CD4-positive, alpha-beta T cell treated with Interleukin-15 for 4 hours (primary cell): ENCODE measurements at places on chromosomes 3 and 15.

- no peak for DNase-seq
These were observed at the start of gene NR2E3 for GRCh38 chr15:71810256-71811035. TSS of gene NR2E3 (plus strand) at chr15:71810554. CDS start at chr15:71810744, 190 bp downstream.

DNA sequence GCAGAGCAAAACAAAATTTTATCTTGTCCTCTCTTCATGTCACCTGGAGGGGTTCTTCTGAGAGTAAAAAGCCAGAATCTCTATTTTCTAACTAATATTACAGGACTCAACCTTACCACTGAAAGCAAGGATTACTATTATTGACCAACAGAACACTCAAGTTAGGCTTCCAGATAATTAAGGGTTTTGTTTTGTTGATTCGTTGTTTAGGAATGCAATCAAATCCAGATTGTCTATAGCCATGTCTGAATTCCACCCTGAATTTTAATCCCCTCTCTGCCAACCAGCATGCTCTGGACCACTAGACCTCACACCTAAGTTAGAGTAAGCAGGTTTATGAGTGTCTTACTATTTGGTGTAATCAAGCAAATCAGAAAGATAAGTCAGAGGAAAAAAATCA is 90.7 kb downstream of the PEAK1 start:
- DNase-seq, result no peak

DNA sequence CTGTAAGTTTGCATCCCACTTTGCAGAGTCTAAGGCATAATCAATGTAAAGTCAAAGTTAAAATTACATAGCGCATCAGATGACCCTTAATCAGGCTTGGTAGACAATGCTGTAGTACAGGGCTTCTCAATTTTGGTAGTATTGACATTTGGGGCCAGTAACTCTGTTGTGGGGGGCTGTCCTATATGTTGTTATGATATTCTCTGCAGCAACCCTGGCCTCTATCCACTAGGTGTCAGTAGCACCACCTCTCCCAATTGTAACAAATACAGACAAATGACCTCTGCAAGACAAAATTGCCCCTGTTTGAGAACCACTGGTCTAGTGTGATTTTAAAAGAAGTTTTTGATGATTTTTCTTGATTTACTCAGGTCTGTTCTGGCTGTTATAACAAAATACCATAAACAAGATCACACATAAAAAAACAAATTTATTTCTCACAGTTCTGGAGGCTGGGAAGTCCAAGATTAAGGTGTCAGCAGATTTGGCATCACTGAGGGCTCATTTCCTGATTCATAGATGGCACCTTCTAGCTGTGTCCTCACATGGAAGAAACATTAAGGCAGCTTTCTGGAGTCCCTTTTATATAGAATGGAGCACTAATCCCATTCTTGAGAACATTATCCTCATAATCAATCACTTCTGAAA is 37.6 kb upstream of the SLC9A9 start:
- DNase-seq, result peak; percentile 39

DNA sequence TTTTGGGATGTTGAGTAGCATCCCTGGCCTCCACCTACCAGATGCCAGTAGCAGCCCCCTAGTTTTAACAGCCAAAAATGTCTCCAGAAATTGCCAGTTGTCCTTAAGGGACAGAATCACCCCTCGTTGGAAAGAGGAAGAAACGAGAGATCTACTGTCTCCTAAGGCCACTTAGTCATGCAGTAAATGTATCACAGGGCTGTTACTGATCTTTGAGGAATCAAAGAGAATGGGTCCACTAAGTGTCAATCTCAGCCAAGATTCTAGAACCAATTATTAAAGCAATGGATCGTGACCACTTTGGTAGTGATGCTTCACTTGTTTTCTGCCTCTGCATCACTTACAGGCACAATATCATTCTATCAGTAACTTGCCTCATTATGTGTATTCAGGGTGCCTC is 26.4 kb downstream of the POLG start:
- DNase-seq, result no peak

GRCh38 chr3:13352621-13353131 is 67.4 kb downstream of the NUP210 start:
- DNase-seq, result peak; percentile 6

- DNase-seq, result no peak
These were observed 105.2 kb downstream of the LRIG1 start for GRCh38 chr3:66395635-66396034.

DNA sequence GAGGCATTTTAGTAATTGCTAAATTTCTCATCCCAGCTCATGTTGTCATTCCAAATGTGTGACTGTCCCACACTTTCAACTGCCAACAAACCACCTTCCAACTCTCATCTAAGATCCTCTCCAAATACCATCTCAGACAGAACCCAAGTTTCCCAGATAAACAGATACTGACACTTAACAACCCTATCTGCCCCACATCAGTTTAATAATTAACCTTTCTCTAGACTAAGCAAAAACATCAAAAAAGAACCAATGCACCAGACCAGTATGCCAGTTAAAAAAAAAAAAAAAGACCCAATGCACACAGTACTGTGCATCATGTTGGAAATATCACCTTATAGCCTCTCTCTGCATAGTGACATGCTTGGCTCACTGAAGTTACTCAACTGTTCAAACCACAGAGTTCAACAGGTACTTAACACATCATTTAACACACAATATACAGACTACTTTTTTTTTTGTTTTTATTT is 5.5 kb downstream of the SFMBT1 start:
- no peak for DNase-seq

GRCh38 chr3:8775181-8775580 is 5.8 kb upstream of the OXTR start:
- DNase-seq, result no peak

GRCh38 chr3:66464512-66464894 is 36.3 kb downstream of the LRIG1 start:
- no peak for DNase-seq

GRCh38 chr15:67472957-67473356 is 48.0 kb upstream of the C15orf61 start:
- DNase-seq, result no peak

DNA sequence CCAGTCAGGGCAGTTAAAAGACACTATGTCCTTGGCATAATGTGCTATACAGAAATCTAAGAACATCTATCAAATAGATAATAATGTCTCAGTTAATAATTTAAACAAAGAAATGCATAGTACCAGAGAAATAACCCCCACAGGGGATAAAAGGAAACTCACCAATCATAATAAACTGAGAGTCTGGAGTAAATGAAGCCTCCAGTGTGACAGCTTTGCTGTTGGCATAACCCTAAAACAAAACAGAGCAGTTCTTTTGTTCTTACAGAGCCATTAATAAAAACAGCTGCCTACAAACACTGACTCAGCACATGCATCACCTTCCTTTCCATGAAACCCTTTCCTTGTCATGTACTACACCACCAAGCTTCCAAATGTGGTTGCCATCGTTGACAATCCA is 13.5 kb downstream of the PPM1M start:
- no peak for DNase-seq

DNA sequence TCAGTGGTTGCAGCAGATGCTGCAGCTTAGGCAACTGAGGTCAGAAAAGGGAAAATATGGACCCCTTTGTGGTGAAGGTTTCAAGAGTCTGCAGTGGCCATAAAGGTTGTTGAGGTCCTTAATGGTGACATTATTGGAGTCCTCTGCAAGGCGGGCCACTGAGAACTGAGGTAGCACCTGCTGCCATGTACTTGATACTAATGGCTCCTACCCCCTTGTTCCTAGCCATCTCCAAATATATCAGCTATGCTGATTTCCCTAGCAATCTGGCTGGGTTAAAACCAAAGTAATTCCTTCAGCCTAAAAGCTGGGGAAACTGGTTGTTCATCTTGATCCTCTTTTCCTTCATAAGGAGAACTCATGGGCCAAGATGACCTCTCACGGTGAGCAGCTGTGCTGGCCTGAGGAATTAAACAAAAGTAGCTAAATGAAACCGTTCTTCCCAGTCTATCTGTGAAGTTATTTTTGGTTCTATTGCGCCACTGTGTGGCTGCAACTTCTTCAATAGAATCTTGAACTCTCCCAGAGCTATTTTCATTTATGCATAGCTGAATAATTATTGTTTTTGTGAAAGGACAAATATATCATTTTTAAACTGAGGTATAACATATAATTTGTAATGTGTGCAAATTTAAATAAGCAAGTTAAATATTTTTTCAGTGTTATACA is 76.1 kb upstream of the PLSCR4 start:
- no peak for DNase-seq

DNA sequence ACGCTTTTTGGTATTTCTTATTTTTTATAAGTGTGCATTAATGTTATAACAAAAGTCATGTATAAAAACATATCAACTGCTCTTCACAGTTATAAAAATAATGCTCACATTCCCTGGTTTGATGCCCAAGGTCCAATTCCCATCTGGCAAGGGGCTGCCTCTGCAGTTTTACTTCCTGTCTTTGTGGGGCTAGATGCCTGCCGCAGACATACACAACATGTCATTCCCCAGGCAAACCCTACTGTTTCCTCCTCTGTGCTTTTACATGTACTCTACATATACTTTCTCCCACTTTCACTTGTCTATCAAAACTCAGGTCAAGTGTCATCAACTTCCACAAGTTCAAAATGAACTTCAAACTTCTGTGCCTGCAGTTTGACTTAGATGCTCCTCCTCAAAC is 60.5 kb upstream of the ETV5 start:
- DNase-seq, result no peak
